ELR (cell line): ENCODE measurements at places on chromosomes 11 and 22.
A peak's percentile ranks its signal among the peaks of the same experiment; 100 is the strongest.

DNA sequence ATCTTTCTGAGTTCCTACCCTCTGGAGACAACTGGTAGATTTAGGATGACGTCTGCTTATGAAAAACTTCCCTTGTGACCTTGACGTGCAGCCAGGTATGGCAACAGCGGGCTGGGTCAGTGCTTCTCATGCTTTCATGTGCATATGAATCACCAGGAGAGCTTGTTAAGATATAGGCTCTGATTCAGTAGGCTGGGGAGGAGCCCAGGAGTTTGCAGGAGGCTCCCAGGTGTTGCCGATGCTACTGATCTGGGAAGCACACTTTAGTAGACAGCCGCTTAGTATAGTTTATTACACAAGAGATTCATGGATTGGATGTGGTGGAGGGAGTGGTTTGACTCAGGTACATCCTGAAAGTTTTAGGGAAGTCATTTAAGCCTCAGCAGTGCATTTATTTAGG lies 23.8 kb downstream of the DIXDC1 start:
- no peak for DNase-seq

- DNase-seq = peak; percentile 3
Measured at GRCh38 chr11:58125469-58125868, at the start of gene OR9I1. OR9I1 (minus strand) TSS chr11:58125530; CDS start chr11:58119444, 6,086 bp downstream.

GRCh38 chr22:37557321-37558001 lies 2.8 kb upstream of the CDC42EP1 start:
- DNase-seq = no peak

GRCh38 chr11:72989727-72990126 lies 152.4 kb downstream of the FCHSD2 start:
- no peak for DNase-seq

DNA sequence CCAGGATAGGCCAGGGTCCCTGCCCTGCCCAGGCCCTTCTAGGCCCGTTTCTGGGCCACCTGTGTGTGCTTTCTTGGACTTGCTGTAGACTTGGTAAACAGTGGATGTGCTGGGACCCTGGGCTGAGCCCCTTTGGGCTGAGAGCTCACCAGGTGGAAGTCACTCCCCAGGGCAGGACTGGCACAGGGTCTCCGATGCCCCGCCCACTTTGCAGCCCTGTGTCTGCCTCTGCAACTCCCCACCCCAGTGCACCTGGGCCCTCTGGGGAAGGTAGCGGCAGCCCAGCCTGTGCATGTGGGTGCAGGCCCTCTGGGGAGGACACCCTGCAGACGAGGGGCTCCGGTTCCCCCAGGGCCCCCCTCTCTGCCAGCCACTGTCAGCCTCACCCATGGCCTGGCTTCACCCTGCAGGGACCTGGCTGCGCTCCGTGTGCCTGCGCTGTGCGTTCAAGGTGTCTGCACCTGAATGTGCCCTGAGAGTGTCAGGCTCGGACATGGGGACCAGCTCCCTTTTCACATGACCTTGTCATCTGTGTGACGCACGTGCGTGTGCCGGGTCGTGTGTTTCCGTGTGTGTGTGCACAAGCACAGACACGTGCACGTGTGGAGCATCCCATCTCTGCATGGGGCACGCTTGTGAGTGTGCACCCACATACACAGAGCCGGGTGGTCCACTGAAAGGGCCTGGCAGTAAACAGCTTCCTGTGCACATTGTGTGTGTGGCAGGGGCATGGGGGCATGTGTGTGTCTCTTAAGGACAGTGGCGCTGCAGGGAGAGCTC lies 118.5 kb downstream of the KCNQ1OT1 start:
- no peak for DNase-seq

- DNase-seq = no peak
Measured at GRCh38 chr11:61514050-61514917, 5.7 kb downstream of the LRRC10B start.

DNA sequence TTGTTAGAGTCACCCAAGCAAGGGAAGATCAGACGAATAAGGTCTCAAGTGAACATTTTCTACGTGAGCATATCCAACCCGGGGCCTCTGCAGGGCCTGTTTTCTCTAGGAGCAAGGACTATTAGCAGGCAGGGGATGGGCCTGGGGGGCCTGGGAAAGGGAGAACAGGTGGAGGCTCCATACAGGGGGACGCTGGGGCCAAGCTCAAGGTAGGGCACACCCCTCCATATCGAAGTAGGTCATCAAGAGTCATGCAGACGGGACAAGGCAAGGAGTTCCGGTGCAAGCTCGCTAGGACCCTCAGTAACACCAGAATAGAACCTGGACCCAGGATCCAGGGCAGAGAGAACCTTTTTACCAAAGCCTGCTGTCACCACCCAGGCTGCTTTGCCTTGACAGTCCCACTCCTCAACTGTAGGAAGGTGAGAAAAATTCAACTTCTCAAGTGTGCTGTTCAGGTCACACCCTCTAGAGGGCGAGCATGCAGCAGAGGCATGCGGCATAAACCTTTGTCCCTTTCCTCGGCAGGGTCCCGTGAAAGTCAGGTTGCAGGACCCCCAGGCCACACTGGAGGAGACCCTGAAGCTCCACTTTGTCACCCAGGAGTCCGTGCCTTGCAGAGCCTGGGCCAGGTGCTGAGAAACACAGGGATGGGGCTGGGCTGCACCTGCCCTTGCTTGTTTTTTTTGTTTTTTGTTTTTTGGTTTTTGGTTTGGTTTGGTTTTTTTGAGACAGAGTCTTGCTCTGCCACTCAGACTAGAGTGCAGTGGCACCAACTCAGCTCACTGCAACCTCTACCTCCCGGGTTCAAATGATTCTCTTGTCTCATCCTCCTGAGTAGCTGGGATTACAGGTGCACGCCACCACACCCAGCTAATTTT lies 8.6 kb upstream of the APOBEC3B start:
- DNase-seq = peak; percentile 39

DNA sequence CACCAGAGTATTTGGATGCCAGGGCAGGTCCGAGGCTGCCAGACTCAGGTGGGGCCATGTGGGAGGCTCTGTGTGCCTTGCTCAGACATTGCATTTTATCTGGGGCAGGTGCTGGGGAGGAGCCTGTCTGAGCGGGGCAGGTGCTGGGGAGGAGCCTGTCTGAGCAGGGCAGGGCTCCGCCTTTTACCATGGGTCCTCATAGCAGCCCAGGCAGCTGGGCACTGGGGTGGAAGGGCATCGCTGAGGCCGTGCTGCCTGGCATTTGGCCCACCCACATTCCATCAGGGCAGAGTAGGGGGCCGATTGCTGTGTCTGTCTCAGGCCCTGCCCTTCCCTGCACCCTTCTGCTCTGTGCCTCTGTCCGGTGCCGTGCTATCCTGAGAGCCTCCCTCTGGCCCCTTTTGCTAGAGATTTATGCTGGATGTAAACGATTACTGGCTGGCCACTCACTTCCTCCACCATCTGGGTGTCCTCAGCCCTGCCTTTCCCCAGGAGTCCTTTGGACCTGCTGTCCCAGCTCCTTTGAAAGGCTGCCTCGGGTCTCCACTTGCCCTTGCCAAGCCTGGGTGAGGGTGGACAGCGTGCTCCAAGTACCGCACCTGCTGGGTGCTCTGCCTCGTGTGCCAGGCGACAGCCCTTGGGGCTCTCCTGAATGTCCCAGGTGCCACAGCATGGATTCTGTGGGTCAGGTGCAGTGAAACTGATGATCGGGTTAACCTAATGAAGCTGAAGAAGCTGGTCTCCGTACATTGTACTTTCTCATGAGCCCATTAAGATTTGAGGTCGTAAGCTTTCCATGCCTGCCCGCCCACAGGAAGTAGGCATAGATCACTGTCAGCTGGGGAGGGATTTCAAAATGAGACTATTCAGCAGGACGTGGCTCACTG lies 281.6 kb downstream of the TBC1D22A start:
- peak; percentile 30 for DNase-seq

DNA sequence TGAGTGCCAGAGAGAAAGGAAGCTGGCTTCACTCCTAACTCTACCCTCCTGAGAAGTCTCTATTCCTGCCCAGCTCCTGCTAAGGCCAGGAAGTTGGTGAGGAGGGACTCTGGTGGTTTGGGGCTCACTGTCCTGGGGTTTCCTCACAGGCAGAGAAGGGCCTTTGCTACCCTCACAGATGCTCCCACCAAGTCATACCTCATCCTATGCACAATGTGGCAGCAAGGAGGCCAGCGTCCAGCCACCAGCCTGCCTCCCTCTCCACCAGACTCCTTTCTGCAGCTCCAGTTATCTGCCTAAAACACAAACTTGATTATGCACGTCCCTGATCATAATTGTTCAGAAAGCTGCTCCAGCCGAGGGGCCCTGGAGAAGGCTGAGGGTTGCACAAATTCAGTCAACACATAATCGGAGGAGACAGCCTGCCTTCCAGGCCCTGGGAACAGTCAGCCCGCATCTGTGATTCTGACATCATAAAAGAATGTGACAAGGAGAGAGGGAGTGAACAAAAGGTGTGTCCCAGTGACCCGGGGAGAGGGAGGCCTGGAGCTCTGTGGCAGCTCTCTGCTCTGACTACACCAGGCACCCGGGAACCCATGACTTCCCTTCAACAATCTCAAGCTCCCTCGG lies 28.8 kb downstream of the DKK3 start:
- DNase-seq = peak; percentile 79

- no peak for DNase-seq
Measured at GRCh38 chr11:20283475-20283874, 80.0 kb upstream of the HTATIP2 start.

DNA sequence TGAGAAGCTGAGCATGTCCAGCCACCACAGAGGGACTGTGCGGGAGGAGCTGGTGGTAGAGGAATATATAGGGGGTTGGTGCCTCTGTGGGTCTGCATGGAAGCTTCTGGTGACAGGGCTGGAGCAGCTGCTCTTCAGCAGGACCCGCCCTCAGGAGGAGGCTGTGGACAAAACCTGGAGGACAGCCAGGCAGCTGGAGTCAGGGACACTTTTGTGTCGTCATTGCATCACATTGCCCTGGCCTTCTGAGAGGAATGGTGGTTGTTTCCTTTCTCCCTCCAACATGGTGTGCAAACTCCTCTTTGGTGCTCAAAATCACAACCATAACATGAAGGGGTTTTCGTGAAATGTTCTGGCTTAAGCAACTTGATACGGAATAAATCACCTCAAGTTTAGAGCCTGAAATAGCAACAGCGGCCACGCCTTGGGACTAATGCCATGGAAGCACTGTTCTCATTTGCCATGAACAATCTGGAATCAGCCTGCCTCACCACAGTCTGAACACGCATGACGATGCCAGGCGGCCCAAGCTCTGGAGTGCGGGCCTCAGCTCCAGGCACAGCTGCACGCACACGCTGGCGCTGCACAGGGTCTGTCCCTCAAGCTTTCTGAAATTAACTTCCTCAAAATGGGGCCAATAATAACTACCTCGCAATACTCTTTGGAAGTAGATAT lies 17.1 kb upstream of the CSRP3 start:
- DNase-seq = no peak

DNA sequence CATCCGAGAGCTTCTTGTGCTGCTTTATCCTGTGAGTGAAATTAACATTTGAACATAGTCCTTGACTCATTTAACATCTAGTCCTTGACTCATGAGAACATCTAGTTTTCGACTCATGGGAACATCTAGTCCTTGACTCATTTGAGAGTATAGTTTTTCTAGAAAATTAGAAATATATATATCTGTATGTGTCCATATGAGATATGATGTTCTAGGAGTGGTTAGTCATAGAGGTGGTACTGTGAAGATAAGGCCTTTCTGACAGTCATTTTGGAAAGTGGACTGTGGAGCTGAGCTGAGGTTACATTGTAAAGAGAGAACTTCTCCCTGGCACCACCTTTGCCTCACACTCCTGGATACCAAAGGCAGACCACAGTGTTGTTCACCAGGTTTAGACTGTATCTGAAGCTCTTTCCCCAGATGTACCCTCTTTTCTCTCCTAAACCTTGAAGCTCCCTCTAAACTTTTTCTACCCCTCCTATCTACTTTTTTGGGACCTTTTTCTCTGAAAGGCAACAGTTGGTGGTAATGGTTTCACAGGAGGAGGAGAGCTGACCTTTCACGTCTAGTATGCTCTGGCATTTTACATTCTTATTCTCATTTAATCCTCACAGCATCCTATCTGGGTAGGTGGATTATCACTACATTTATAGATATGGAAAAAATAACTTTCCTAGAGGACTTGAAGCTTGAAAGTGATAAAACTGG lies 67.2 kb downstream of the PPP2R1B start:
- DNase-seq = peak; percentile 36

DNA sequence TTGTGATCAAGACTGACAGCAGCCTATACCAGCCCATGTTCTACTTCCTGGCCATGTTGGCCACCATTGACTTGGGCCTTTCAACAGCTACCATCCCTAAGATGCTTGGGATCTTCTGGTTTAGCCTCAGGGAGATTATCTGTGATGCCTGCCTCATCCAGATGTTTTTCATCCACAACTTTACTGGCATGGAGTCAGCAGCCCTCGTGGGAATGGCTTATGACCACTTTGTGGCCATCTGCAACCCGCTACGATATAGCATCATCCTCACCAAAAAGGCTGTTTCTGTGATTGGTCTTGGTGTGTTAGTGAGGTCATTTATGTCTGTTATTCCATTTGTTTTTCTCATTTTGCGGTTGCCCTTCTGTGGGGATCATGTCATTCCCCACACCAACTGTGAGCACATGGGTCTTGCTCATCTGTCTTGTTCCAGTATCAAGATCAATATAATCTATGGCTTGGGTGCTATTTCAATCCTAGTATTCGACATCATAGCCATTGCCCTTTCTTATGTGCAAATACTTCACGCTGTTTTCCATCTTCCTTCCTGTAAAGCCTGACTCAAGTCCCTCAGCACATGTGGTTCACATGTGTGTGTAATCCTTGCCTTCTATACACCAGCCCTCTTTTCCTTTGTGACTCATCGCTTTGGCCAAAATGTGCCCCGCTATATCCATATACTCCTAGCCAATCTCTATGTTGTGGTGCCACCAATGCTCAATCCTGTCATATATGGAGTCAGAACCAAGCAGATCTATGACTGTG lies 23.6 kb downstream of the OR52E1 start:
- DNase-seq = peak; percentile 23

DNA sequence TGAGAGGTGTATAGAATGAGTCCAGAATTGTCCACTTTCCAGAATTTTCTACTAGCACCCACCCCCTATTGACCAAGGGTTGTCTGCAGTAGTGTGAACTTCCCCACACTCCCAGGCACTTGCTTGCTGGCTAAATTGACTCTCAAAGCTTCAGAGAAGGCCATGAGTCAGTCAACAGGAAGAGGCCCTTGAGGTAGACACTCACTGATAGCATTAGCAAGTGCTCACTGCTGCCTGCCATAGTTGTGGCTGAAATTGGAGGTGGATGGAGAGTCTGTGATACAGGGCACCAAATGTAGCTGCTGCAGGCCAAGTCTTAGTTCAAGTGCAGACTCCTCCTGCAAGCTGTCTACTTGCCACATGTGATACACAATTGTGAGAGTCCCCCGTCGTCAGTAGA lies 156.8 kb downstream of the SPON1 start:
- DNase-seq = peak; percentile 18
